ENCODE measurements at places on chromosomes 2 and 18.

- DNase-seq: no peak
These were observed 8.0 kb downstream of the ATP8B1 start for GRCh38 chr18:57794951-57795728.

GRCh38 chr2:26692897-26693849, 651 bp downstream of the KCNK3 start:
- DNase-seq: no peak

DNA sequence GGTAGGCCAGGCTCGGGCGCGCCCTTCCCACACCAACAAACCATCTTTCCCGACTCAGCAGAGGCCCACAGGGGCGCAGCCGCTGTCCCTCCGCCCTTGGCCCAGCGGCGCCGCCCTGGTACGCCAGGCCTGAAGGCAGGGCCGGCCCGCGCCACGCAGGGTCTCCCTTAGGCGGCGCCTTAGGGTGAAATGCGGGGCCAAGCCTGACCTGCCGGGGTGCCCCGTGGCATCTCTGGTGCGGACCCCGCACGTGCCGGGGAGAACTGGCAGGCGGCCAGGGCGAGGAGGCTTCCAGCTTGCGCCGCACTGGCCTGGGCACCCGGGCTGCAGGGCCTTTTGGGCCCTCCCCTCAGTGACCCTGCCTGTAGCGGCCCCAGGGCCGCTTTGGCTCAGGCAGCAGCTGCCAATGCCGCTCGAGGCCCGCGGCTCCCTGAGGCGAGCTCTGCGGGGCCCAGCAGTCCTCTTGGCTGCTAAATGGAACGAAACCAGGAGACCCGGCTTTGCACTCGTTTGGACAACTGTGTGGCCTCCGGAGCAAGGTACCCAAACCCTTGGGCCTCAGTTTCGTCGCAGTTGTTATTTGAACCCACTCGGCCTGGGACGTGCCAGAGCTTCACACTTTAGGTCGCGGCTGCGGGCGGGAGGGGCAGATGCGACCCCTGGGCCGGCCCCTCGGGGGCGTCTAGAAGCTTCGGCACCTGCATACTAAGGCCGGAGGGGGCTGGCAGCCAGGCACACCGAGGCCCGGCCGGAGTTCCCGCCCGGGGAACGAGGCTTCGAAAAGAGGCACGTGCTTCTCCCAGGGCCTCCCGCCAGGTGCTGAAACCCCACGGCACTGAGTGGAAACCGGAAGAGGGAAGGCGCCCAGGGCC, 8.5 kb downstream of the OTX1 start:
- no peak for DNase-seq

GRCh38 chr2:44100351-44100750, 68.3 kb upstream of the PPM1B start:
- DNase-seq: no peak

- DNase-seq: no peak
These were observed 67.5 kb downstream of the CDH20 start for GRCh38 chr18:61400716-61401115.
